ENCODE measurements at places on chromosomes 11 and 22.

DNA sequence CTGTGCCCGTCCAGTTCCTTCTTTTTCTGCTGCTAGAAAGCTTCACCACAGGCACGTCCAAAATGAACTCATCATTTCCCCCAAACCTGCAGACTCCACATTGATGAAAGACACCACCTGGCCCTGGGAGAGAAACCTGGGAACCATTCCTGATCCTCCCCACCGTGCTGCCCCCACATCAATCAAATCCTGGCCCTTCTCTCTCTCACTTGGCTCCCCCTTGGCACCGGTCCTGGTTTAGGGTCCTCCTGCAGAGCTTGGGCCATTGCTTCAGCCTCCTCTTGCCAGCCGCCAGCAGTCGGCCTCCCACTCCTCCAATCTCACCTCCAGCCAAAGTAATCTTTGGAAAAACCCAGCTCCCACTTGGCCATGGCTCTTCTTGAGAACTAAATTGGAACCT, 38.5 kb downstream of the RIBC2 start:
- H3K4me3 ChIP-seq: no peak overlapping the region
- DNase-seq: no peak
- H3K4me1 ChIP-seq: no peaks in the 10 kb centered on the region
- no peaks in the 10 kb centered on the region for H3K36me3 ChIP-seq
- no peak overlapping the region for H3K27ac ChIP-seq
- H3K27me3 ChIP-seq: peaks cover 30% of the 10 kb centered on the region

GRCh38 chr11:13463779-13464290, 813 bp upstream of the BTBD10 start:
- no peak for DNase-seq
- H3K4me1 ChIP-seq: peaks cover 9% of the 10 kb centered on the region
- no peaks in the 10 kb centered on the region for H3K27me3 ChIP-seq
- peak overlapping the region; percentile 89 for H3K4me3 ChIP-seq
- H3K27ac ChIP-seq: peak overlapping the region; percentile 82
- H3K36me3 ChIP-seq: no peaks in the 10 kb centered on the region

GRCh38 chr11:75759832-75760231, 8.7 kb upstream of the DGAT2 start:
- H3K4me1 ChIP-seq: no peaks in the 10 kb centered on the region
- no peak overlapping the region for H3K4me3 ChIP-seq
- H3K27ac ChIP-seq: no peak overlapping the region
- no peaks in the 10 kb centered on the region for H3K36me3 ChIP-seq
- DNase-seq: no peak
- no peaks in the 10 kb centered on the region for H3K27me3 ChIP-seq

DNA sequence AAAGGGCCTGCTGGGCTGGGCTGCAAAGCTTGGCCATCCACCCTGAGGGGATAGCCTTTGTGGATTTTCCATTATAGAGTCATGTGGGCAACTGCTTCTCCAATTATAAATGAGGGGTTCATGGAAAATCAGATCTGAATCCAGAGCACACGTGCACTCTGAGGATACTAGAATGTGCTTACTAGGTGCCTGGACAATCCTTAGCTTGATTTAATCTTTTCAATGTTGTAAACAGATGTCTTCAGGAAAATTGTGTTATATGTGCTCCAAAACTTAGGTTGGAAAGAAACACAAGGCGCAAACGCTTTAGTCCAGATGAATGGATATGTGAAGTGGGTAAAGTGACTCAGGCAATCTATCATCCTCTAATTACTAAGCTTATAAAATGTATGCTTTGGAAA, 92.0 kb downstream of the SLC17A6 start:
- H3K36me3 ChIP-seq: no peaks in the 10 kb centered on the region
- no peak overlapping the region for H3K27ac ChIP-seq
- peaks cover 12% of the 10 kb centered on the region for H3K27me3 ChIP-seq
- H3K4me1 ChIP-seq: no peaks in the 10 kb centered on the region
- H3K4me3 ChIP-seq: no peak overlapping the region
- DNase-seq: no peak

DNA sequence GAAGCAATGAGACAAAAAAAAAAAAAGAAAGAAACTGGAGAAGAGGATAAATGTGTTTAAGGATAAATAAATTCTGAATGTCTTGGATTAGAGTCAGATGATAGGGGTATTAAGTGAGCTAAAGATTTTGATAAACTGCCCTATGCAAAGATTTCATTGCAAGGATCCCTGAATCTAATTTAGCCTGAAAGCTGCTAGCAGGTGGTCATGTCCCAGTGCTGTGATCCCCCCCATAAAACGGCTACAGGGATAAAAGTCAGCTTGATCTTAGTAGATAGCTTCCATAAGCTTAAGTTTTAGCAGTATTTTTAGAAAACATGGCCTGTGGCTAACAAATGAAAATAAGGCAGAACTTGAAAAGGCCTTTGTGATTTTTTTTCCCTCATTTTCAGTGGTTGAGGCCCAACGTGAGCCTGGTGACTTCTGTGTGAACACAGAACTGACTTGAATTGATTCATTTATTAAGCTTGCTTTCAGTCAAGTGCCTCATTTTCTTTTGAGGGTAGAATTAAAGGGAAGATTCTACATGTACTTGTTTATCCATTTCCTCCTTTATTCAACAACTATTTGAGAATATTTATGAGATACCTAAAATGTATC, 44.5 kb downstream of the CD44 start:
- DNase-seq: no peak
- H3K4me1 ChIP-seq: peaks cover 59% of the 10 kb centered on the region
- no peak overlapping the region for H3K4me3 ChIP-seq
- H3K27ac ChIP-seq: peak overlapping the region; percentile 50

DNA sequence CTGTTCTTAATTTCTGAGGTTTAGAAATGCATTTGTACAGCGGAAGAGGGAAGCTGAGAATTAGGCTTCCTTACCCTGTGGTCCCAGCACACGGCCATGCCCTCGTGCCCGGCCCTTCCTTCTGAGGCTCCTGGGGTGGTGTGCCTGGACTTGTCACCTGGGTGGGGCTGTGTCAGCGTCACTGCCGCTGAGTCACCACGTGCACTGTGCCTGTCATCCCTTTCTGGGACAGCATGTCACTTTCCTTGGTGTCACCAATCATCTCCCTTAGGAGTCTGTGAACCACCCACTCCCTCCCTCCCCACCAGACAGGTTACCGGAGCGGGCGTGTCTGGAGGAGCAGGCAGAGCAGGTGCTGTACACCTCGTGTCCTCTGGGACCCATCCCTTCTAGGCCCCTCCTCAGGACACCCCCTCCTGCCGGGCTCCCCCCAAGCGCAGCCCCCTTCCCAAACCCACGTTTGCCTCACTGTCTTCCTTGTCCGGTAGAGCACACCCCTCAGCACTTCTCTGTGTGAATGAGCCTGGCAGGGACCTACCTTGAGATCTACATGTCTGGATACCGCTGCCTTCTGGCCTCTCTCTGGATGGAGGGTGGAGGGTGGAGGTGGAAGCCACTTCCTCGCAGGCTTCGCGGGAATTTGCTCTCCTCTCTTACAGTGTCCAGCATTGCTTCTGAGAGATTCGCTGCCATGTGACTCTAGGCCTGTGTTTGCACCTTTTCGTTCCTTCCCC, 367.6 kb downstream of the TBC1D22A start:
- no peaks in the 10 kb centered on the region for H3K27me3 ChIP-seq
- H3K4me3 ChIP-seq: no peak overlapping the region
- H3K4me1 ChIP-seq: no peaks in the 10 kb centered on the region
- no peak for DNase-seq
- peaks cover 8% of the 10 kb centered on the region for H3K36me3 ChIP-seq

DNA sequence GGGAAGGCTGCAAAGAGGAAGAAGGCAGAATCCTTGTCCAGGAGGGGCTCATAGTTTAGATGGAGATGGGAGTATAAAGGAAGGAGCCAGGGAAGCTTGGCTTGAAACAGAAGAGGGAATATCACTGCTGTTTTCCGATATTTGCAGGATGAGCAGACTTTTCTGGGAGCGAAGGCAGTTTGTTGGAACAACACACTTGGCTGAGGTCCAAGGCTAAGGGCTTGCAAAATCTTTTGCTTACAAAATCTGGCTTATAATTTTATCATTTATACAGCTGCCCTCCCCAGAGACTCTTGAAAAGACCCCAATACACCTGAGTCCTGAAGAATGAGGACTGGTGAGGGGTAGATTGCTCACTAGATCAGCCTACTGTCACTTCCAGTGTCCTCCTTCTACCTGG, 174.8 kb downstream of the NELL1 start:
- no peaks in the 10 kb centered on the region for H3K4me1 ChIP-seq
- no peaks in the 10 kb centered on the region for H3K27me3 ChIP-seq
- no peaks in the 10 kb centered on the region for H3K36me3 ChIP-seq
- H3K4me3 ChIP-seq: no peak overlapping the region

- no peaks in the 10 kb centered on the region for H3K27me3 ChIP-seq
- H3K4me3 ChIP-seq: no peak overlapping the region
- H3K36me3 ChIP-seq: no peaks in the 10 kb centered on the region
- peak; percentile 6 for DNase-seq
Observed at GRCh38 chr11:3135481-3136440, 29.3 kb downstream of the OSBPL5 start.

DNA sequence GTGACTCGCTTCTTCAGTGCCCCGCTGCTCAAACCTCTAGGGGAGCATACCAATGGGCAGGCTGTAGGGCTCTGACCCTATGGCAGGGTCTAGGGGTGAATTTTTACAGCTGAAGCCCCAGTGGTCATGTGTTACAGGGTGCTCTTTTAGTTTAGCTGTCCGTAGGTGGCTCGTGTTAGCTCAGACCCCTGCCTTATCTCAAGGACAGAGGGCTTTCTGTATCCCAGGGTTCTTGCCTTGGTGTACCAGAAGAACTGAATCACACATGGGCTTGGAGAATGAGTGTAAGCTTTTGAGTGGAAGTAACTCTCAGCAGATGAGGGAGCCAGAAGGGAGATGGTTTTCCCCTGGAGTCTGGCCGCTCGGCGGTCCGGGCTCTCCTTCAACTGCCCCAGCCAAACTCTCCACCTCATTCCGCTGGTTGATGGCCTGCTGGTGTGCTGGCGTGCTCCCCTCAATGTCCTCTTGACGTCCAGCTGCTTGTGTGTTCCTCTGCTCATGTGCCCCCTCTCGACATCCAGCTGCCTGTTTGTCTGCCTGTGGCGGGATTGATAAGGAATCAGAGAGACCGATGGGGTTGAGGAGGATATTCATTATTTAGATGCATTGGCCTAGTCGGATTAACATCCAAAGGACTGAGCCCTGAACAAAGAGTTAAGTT, 37.5 kb downstream of the BIRC2 start:
- peaks cover 28% of the 10 kb centered on the region for H3K36me3 ChIP-seq
- no peaks in the 10 kb centered on the region for H3K27me3 ChIP-seq
- no peak overlapping the region for H3K27ac ChIP-seq
- no peaks in the 10 kb centered on the region for H3K4me1 ChIP-seq
- no peak overlapping the region for H3K4me3 ChIP-seq
- DNase-seq: no peak

DNA sequence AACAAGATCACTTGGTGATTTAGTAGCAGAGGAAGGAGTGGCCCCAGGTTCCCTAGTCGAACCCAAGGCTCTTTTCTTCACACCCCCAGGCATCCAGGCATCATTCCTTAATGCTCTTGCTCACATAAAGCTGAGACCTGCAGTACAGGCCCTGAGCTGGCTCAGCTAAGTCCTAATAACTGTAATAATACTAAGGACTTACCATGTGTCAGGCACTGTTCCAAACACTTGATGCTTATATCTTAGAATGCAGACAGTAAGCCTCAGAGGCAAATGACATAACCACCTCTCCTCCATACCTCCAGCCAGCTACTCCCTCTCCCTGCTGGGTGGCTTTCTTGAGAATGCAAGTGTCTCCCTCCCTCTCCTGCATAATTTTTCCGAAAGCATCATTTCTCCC, 33.2 kb downstream of the ANKK1 start:
- H3K4me3 ChIP-seq: no peak overlapping the region
- no peak for DNase-seq
- no peaks in the 10 kb centered on the region for H3K27me3 ChIP-seq
- no peak overlapping the region for H3K27ac ChIP-seq
- no peaks in the 10 kb centered on the region for H3K36me3 ChIP-seq

DNA sequence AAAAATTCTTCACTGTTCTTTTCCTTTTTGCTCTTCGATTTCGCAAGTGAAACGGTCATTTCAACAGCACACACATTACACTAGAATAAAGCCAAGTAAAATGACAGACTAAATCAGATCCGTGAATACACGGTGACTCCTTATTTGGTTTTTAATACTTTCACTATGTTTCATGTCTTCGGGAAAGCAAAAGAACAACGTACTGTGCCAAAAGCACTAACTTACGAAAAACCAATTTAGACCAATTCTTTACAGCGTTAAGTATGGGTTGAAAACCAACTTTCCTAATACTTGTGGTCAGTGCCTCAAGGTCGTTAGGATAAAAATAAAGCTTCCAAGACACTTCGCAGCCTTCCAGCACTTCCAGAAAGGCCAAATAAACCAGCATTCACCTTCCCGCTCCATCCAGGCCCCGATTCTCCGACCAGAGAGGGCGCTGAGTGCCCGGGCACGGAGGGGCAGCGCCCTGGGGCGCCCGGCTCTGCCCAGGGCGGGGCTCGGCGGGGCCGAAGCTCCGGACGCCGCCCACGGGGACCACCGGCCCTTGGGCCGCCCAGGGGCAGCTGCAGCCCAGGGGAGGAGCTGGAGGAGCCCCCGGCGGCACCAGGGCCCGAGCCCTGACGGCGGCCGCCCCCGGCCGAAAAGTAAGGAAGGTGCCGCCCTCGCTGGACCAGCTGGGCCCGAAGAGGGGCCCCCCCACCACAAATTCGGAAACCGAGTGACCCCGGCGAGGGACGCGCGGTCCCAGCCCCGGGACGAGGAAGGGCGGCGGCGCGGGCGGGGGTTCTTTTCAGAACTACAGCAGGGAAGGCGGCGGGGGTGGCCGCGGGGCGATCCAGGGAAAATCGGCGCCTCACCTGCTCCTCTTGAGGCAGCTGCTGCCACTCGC, 499 bp downstream of the ATL3 start:
- no peaks in the 10 kb centered on the region for H3K27me3 ChIP-seq
- H3K4me1 ChIP-seq: peaks cover 10% of the 10 kb centered on the region
- peak overlapping the region; percentile 65 for H3K4me3 ChIP-seq
- H3K27ac ChIP-seq: peak overlapping the region; percentile 63

- no peak for DNase-seq
- H3K27ac ChIP-seq: no peak overlapping the region
- H3K4me3 ChIP-seq: no peak overlapping the region
- peaks cover 10% of the 10 kb centered on the region for H3K36me3 ChIP-seq
- H3K27me3 ChIP-seq: no peaks in the 10 kb centered on the region
Observed at GRCh38 chr22:17695986-17696385, 57.4 kb downstream of the BCL2L13 start.

GRCh38 chr22:27150544-27150941, 493.2 kb downstream of the MIAT start:
- no peak overlapping the region for H3K4me3 ChIP-seq
- no peak for DNase-seq
- H3K27ac ChIP-seq: no peak overlapping the region
- H3K36me3 ChIP-seq: no peaks in the 10 kb centered on the region
- no peaks in the 10 kb centered on the region for H3K27me3 ChIP-seq

Data from T-cell (primary cell).